CD4-positive, alpha-beta T cell treated with Interleukin-17A for 4 hours (primary cell): ENCODE measurements at places on chromosomes 12 and 14.

- DNase-seq = no peak
Measured at GRCh38 chr14:105069522-105069870, 4.3 kb upstream of the GPR132 start.

- peak; percentile 97 for DNase-seq
Measured at GRCh38 chr12:100266585-100266834, 369 bp downstream of the DEPDC4 start.

- DNase-seq = peak; percentile 69
Measured at GRCh38 chr14:61460718-61461611, 139.6 kb downstream of the PRKCH start.

DNA sequence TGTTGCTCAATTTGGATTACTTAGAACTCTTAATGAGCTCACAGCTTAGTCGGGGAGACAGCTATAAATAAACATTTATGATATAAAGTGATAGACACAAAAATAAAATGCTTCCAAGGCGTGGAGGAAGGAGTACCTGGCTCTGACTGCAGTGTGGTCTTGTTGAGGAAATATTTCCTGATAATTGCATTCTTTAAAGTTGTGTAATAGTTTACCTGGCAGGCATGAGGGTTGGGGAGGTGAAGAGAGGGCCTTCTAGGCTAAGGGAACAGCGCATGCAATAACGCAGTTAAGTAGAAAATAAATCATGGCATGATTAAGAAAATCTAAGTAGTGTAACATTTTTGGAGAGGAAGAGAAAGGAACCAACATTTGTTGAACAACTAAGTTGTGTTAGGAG lies 260.5 kb upstream of the ATP2B1 start:
- DNase-seq = no peak

- no peak for DNase-seq
Measured at GRCh38 chr14:88682495-88683114, 110.1 kb downstream of the EML5 start.

GRCh38 chr12:111816065-111816615 lies 25.9 kb upstream of the MAPKAPK5 start:
- no peak for DNase-seq

GRCh38 chr14:58969951-58970751 lies 218.3 kb upstream of the DAAM1 start:
- DNase-seq = no peak

DNA sequence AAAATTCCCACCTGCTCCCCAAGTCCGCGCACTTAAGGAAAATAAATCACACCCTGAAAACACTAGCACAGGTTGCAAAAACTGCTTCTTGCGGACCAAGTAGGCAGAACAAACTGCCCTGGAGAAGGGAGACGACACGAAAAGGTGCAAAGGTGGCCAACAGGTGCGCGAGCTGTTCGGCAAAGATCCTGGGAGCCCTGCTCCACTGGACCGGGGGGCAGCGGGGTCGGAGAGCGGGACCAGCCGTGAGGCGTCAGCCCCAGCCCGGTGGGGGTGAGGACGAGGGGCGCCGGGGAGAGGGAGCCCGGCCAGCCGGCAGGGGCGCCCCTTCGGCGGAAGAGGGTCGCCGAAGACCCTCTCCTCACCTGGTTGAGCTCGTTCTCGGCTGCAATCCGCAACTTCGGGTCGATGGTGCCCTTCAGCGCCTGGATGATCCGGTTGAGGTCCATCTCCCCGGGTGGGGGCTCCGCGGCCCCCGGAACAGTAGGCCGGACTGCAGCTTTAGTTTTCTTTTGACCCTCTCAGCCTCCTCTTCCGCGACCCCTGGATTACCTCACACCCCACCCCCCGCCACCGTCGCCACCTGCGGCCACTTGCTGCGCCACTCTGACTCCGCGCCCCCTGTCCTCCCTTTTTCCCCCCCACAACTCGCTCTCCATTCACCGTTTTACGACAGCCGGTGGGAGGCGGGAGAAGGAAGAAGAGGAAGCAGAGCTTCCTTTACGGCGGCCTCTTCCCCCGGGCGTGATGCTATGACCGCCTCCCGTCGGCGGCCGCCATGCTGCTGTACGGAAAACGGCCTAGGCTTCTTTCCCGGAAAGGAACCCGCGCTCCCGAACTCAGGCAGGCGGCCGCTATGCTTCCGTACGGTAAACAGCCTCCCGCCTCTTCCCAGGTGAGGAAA lies at the start of gene IPO8:
Gene IPO8, minus strand, starts transcription at position 671 of the 904 bp plus-strand sequence. Its CDS starts 222 bp downstream, at position 449.
- DNase-seq = peak; percentile 88

- no peak for DNase-seq
Measured at GRCh38 chr12:127393465-127393864, 873.5 kb upstream of the TMEM132C start.

- DNase-seq = no peak
Measured at GRCh38 chr14:85233756-85234155, 296.2 kb upstream of the FLRT2 start.

DNA sequence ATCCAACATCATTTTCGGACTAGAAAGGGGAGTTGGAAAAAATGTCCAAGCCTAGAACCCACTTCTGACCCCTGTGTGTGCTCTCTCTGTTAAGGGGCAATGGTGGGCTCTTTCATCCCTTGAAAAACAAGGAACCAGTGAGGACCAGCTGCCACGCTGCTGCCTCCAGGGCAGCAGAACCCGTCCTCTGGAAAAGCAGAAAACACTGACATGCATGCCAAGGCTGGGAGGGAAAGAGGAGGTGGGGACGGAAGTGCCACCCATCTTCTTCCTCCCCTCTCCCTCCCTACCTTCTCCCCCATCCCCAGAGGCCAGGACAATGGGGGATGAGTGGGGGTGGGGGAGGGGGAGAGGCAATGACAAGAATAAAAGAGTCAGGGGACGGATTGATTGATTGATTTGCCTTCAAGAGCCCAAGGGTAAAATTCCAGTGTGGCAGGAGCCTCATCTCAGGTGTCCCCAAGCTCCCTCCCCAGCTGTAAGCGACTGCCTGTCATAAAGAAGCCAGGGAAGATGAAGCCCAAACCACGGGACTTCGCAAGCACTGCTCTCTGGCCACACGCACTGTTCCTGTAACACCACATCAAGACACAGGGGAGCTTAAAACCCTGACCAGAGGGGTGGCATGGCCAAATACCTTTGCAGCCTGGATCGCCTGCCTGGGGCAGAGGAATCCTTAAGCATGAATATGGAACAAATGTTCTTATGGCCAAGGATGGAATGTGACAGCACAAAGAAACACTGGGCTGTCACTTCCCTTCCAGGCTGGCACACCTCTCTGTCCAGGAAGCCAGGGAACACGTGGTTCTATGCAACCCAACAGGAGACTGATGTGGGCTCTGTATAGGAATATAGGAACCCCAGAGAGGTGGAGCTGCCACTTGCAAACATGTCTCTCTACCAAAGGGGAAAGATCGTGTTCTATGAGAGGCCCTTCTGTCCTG lies 38.9 kb upstream of the BDKRB2 start:
- DNase-seq = no peak

- no peak for DNase-seq
Measured at GRCh38 chr12:109185441-109185840, 69.1 kb downstream of the ACACB start.
